ENCODE measurements at places on chromosomes 12 and 14.
A peak's percentile ranks its signal among the peaks of the same experiment; 100 is the strongest.

- no peak for DNase-seq
These were observed 201.9 kb upstream of the RBM19 start for GRCh38 chr12:114168061-114168460.

- no peak for DNase-seq
These were observed 48.8 kb downstream of the SYNE2 start for GRCh38 chr14:63901434-63902085.

GRCh38 chr12:20377750-20378149 lies 9.4 kb downstream of the PDE3A start:
- no peak for DNase-seq

DNA sequence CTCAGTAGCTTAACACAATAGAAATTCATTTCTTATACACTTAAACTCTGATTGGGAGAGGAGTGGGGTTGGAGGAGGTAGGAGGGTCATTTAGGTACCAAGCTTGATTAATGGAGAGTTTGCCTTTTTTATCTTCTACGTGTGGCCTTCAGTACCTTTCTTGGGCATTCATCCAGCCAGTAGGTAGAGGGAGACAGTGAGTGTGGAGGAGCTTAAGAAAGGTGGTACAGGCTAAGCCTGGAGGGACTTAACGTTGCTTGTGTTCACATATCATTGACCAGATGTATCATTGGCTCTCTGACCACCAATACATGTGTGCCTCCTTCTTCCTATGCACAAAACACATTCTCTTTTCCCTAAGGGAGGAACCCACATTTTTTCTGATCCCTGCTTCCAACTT lies 232.9 kb upstream of the CRY1 start:
- DNase-seq: no peak

DNA sequence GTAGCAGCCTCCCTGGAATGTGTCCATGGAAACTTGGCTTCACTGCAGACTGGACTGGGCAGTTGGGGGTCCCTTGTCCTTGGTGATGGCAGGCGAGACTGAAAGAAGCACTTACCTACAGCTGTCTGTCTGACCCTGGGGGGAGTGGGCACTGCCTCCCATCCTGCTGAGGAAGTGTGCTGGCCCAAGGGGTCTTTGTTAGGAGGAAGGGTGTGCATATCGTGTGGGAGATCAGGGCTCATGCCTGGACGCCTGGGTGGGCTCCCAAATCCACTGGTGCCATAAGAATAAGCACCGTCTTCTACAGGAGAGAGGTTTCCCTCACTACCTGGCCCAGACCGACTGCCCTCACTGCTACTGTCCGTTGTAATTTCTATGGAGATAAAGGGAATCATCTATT lies 81.4 kb downstream of the PIWIL1 start:
- no peak for DNase-seq

GRCh38 chr12:104182144-104182543 lies 33.4 kb upstream of the TXNRD1 start:
- DNase-seq: peak; percentile 61

- peak; percentile 13 for DNase-seq
These were observed 757 bp downstream of the SLC25A3 start for GRCh38 chr12:98594050-98594835.

- no peak for DNase-seq
These were observed 140.4 kb upstream of the NRXN3 start for GRCh38 chr14:78029601-78030372.

DNA sequence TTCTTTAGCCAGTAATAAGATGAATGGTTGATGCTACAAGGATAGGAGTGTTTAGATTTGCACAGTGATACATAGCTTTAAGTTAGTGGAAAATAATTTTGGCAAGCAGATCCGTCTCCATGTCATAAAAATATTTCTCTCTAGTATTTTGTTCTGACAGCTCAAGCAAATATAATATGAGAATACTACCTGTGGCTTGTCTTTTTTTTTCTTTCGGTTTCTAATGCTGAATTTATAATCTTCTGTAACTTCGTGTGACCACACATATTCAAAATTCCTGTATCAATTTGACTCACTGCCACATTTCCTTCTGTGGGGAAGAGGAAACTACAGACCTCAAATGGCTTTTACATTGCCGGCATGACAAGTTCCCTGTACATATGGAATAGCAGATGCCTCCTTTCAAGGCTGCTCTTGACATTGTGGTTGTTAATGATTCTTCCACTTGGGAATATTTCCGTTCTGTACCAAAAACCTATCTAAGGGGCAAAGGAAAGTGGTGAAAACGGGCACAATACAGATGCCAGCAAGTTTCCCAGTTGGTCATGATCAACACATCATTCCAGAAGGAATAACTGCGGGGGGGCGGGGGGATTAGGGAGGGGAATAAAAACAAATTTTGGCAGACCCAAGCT lies 103.6 kb upstream of the CCDC91 start:
- DNase-seq: no peak

DNA sequence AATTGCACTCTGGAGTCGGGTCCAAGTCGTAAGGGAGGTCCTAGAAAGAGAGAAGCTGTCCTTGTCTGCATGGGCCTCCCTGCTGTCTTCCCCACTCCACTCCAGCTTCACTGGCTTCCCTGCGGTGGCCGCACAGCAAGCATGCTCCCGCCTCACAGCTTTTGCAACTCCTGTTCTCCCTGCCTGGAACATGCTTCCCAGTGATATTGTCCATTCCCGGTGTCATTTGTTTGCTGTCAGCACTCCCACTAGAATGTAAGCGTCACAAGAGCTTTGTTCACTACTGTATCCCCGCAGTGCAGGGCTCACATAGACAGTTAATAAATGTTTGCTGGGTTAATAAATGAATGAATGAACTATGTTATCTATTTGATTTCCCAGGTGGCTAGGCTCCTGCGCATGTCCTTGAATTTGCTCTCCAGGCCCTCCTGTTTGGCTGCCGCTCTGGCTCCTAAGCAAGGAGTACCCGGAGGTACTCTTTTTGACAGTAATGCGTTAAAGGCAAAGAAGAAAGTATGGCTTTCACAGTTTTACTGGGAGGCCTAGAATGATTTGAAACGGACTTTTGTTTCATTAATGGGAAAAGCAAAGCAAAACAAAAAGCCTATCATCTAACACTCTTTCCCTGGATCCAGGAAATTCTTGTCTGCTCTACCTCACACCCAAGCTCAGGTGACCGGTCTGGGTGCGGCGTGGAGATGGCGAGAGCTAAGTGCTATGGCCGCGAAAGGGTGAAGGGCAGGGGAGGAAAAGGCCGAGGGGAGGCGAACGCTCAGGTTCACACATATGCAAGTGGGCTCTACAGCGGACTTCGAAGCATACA lies 6.2 kb upstream of the SLC7A7 start:
- no peak for DNase-seq
